ENCODE measurements at places on chromosomes 5 and 9. TPM values are rescaled to one million over a fixed set of nuclear protein-coding genes. Genes with fewer than 3 reads are reported as not detected.
A peak's percentile ranks its signal among the peaks of the same experiment; 100 is the strongest.

DNA sequence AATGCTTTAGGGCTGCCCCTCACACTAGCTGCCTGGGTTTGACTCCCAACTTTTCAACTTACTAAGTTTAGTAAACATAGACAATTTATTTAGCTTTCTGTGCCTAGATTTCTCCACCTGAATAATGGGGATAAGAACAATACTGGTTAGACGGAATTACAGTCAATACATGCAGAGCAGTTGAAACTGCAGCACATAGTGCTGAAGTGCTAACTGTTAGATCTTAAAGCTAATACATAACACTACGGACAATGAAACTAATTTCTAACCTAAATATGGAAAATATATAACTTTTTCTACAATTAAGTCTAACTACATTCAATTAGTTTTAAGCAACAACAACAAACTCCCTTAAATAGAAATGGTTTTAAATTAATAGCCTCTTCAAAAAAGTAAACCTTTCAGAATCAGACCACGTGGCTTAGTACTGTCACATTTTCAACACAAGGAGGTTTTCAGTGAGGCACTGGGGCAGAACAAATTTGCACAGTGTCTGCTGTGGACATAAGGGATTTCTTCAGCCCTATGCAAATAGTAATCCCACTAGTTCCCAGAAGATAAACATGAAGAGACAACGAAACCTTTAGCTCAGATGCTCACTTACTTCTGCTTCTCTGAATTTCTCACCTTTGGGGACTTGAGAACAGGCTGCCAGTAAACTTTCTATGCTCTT, 293.4 kb downstream of the EDIL3 start:
- DNase-seq: no peak

DNA sequence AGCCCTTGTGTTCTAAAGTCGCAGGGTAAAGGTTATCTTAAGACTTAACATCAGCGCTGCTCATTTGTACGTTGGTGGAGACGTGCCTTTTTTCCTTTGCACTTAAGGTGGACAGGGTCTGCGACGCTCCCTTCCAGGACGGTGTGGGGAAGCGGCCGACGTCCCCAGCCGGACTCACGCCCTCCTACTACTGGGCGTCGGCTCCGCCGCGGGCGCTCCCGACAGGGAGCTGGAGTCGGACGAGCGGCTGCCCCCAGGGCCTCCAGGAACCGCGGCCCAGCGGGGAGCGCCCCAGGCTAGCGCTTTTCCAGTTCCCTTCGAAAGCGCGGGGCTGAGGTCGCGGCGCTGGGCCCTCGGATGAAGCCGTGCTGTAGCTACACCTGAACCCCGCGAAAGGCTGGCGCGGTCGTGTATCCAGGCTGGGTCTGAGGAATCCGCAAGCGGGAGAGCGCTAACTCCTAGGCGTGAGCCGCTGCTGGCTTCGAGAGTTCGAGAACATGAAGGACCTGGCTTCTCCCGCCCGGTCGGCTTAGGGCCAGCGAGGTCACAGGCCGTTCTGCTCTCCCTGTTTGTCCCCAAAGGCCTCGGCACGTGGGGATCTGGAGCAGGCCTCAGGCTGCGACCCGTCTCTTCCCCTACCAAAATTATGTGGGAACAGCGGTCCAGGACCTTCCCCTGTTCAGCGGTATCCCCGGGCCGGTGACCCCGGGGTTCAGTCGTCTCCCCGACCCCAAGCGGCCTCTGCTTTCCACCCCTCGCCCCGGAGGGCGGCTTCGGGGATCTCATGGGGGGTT, 3.8 kb upstream of the DMRT3 start:
- no peak for DNase-seq

- DNase-seq: peak; percentile 3
Observed at GRCh38 chr5:73442231-73442811, 6.3 kb downstream of the FOXD1 start.

DNA sequence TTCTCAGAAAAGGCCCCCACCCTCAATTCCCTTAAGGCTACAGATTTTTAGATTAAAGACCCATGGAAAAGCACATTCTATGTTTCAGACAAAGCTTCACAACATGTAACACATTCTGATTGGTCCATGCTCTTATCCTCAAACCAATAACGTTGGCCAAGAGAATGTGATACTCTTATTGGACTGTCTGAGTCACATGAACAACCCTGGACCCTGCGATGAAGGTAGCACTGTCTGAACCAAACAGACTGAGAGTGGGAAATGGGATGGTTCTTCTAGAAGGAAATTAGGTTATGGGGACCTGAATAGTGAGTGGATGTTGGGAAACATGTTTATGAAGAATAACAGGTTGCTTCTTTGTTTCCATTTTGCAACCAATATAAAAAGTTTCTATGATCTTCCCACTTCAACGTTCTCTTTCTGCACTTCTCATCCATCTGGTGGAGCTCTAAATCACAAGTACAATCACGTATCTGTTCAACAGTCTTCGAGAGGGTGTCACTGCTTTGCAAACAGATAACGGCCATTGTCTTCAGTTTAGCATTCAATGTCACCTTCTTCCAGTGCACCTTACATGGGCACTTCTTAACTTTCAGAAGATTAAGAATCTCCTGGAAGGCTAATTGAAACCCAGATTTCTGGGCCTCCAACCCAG, 81.6 kb downstream of the PTCH1 start:
- no peak for DNase-seq

DNA sequence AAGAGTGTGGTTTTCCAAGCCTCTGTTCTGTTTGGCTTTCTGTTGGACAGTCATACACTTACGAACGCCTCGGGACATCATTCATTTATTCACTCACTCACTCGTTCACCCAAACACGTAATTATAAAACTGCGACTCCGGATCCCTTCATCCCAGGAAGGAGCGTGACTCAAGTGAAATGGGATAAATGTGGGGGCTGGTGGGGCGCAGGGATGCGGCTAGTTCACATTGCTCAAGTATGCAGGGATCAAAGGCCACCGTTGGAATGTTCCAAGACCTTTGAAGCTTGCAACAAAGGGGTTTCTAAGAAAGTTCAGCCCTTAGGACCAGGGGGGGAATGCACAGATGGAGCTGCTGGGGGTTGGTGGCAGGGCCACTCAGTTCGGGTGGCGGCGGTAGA, 64.2 kb downstream of the CFAP77 start:
- DNase-seq: no peak

DNA sequence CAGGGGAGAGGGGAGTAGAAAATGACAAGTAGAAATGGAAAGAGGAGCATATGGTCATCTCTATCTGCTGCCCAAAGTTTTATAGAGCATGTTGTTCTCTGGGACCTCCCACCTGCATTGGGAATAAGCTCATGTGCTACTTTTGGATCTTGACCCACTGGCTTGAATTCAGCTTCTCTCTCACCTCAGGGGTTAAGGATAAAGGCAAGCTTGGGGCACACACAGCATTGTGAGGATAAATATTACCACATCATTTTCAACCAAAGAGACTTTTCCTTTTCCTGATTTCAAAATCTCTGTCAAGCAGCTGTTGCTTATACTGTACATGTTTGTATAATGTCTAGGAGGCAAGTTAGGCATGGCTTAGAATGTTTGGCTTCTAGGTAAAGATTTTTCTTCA, 16.6 kb downstream of the ATP10B start:
- DNase-seq: no peak

GRCh38 chr9:98678244-98678842, 30.4 kb downstream of the GABBR2 start:
- DNase-seq: peak; percentile 41

Gene FBP2
- total RNA-seq: not detected

Gene LSM11
- total RNA-seq: 2.1 TPM

Gene GARIN3
- total RNA-seq: not detected

Gene FGD3
- not detected for total RNA-seq

Gene CENPK
- total RNA-seq: 17.2 TPM

Data from GM23248 (cell line).